ENCODE measurements at places on chromosomes 12 and 14.

- DNase-seq, result no peak
These were observed 63.4 kb downstream of the ANO4 start for GRCh38 chr12:100857971-100858370.

DNA sequence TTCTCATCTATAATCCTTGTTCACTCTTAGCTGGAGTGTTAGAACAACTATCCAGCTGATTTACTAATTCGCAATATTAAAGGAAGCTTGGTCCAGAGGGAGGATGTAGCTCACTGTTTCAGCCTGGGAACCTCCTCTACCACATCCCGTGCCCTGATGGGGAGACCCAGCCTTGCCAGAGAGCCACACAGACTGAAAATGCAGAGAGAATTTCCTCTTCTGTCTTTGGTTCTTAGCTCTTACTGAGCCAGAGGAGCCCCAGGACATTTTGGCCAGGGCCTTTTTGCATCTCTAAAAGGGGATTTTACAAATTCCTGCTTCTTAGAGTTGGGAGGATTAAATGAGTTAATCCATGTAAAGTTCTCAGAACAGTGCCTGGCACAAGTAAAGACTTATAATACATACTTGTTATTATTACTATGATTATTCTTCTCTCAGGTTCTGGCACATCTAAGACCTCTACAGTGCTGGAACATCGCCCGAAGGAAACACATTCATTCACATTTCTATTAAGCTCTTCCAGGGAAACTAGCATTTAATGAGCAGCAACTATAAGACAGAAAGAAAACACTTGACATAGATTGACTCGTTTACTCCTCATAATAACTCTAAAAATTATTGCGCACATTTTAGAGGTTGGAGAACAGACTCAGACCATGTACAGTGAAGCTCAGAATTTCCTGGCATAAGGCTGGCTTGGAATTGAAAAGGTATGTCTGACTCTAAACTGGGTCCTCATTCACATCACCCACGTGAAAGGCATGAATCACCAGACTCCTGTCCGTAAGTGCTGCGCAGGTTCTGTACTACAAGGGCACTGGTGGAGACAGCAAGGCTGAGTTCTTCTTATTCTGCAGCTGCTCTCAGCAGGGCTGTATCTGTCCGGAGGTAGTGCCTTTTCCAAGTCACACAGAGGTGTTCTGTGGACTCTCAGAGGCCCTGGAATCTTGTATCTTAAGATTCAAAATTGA, 27.8 kb upstream of the AEBP2 start:
- no peak for DNase-seq

- peak; percentile 67 for DNase-seq
These were observed 778 bp downstream of the AGAP2 start for GRCh38 chr12:57737467-57738460.

DNA sequence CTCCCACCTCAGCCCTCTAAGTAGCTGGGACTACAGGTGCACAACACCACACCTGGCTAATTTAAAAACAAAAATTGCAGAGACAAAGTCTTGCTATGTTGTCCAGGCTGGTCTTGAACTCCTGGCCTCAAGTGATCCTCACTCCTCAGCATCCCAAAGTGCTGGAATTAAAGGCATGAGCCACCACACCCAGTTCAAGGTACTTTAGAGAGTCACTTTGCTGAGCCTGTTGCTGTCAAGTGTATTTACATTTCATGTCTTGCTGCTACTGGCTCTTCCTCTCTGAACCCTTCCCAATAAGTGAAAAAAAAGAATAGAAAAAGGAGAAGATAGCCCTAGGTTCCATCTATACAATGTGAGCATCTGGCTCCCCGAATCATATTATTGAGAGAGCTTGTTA, 38.4 kb downstream of the SLCO1A2 start:
- DNase-seq, result no peak

GRCh38 chr12:15977999-15978951, 67.1 kb downstream of the DERA start:
- no peak for DNase-seq

DNA sequence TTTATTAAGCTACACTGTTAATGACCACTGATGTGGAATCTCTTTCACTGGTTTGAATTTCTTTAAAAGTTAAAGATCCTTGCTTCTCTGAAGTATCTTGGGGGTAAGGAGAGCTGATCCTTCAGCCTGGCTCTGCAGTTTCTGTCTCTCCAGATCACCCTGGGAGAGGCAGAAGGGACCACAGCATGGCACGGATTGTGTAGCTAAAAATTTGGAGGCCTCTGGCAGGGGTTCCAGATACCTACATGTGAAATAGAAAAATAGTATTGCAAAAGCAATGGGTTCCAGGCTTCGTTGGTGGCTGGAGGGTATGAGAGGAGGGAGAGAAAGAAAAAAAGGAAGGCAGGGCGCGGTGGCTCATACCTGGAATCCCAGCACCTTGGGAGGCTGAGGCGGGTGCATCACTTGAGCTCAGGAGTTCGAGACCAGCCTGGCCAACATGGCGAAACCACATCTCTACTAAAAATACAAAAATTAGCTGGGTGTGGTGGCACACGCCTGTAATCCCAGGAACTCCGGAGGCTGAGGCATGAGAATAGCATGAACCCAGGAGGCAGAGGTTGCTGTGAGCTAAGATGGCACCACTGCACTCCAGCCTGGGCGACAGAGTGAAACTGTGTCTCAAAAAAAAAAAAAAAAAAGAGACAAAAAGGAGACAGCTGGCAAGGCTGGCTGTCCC, 3.4 kb downstream of the CHST11 start:
- DNase-seq, result no peak

DNA sequence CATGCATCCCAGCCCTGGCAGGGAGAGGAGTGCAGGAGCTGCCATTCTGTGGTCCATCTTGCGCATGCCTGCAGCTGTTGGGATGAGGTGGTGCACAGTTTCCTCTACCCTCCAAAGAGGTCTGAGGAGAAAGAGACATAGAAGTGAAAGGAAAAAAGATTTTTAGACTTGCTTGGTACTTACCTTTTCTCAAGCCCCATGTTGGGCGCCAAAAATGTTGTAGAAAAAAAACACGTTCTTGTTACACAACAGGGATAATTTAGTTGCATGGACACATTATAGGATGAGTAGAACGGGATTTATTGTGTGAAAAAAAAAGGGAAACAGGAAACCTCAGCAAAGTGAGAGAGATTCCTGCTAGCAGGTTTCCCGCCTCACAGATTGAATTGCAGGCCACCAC, 244.4 kb upstream of the GARIN2 start:
- DNase-seq, result no peak

GRCh38 chr14:92121670-92122350, at the start of the genes CPSF2 and NDUFB1:
CPSF2 (plus strand) TSS chr14:92121969; CDS start chr14:92130985, 9,016 bp downstream.
NDUFB1 (minus strand) TSS chr14:92121706; CDS start chr14:92117637, 4,069 bp downstream.
- DNase-seq, result peak; percentile 92

DNA sequence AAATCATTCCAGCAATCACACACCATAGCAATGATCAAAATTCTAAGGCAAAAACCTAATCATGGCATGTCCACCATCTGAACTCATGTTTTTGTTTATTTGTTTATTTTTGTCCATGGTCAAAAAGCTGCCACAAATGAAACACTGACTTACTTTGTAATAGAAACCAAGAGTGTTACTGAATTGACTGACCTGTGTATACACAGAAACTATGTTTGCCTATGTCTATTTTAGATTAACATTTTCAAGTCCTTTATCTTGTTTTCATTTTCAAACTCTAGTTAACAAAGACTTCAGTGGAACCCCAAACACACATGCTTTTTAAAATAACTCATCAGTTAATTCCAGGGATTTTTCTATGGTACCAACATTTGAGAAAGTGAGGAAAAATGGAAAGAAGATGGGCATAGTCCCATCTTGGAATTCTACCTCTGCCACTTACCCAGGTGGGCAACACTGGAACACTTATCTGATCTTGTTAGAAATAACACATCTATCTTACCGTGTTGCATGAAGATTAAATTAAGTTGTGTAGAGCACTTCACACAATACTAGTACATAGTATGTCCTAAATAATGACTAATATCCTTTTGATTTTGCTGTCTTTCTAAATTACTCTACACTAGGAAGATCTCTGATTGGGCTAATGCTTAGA, 6.4 kb downstream of the LUM start:
- DNase-seq, result no peak

DNA sequence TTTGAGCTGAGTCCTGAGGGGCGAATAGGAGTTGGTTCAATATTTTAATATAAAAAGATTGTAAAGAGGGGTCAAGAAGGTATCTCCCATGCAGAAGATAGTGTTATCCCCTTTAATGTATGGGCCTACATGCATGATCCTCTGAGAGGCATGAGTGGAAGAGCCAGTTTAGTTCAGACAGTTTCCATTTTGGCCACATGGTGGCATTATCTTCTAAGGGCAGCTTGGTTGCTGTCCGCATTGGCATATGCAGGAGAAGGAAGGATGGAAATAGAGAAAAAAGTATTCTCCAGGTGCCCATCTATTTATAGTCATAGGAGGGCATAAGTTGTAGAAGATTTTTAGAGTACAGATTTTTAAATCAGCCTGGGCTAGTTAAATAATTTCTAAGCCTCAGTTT, 5.4 kb downstream of the SAMD4A start:
- DNase-seq, result no peak

GRCh38 chr12:114447799-114448617, 42.1 kb upstream of the TBX5 start:
- no peak for DNase-seq

DNA sequence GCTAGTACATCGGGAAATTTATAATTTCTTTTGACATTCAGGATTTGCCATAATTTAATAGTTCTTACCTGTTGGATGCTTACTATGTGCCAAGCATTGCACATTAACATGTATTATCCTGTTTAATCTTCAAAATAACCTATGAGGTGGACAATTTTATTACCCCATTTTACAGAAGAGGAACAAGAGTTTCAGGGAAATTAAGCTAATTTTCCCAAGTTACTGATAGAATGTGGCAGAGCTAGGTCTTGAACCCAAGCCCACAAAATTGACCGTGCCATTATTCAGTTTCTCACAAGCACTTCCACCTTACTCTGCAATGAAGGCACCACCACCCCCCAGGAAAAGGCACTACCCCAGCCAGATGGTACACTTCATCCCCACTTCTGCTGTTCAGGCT, 161.1 kb upstream of the PLEKHG7 start:
- DNase-seq, result no peak

- no peak for DNase-seq
These were observed 40.2 kb downstream of the ACACB start for GRCh38 chr12:109156586-109156985.

DNA sequence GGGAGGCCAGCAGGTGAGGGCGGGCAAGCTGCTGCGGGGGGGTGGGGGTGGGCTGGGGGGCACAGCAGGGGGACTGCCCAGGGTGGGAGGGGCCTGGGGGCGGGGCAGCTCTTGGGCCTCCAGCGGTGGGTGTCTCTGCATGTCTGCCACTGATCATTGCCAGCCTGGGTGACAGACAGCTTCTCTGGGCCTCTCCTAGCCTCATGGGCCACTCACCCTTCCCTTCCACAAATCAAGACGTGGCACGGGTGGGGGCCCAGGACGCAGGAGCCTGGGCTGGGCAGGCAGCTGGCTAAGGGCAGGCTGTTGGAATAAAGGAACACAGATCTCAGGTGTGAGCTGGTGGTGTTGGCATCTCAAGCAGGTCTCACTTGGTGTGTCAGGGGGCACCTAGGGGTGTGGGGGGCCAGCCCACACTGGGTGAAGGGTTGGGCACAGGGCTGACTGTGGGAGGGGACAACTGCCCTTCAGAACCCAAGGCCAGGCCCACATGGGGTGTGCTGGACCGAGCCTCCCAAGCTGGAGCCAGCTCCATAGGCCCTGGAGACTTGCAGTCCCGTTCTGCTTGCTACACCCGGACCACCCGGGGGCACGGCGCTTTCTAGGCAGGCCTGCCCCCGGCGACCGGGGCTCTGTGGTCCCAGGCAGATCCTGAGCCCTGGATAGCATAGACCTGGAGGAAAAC, 3.0 kb downstream of the TEDC1 start:
- no peak for DNase-seq

- no peak for DNase-seq
These were observed 250.5 kb downstream of the DPF3 start for GRCh38 chr14:72643317-72643801.
